ENCODE measurements at places on chromosomes 11 and 22. TPM values are rescaled to one million over a fixed set of nuclear protein-coding genes. Genes with fewer than 3 reads are reported as not detected.

The KRTAP5-7 gene
- total RNA-seq, result 0.33 TPM

- DNase-seq, result no peak
Measured at GRCh38 chr11:33725496-33725895, 10.7 kb downstream of the CD59 start.

The SMIM35 gene
- not detected for total RNA-seq

- DNase-seq, result no peak
Measured at GRCh38 chr11:124583781-124584180, 14.0 kb downstream of the OR8A1 start.

- peak; percentile 44 for DNase-seq
Measured at GRCh38 chr11:62428871-62429560, 10.2 kb downstream of the SCGB1A1 start.

- no peak for DNase-seq
Measured at GRCh38 chr11:17718510-17718962, 835 bp upstream of the MYOD1 start.
